ENCODE measurements at places on chromosomes 7 and 10. TPM values are rescaled to one million over a fixed set of nuclear protein-coding genes. Genes with fewer than 3 reads are reported as not detected.

GRCh38 chr10:117096599-117097201, 41.4 kb downstream of the VAX1 start:
- no peak for DNase-seq

DNA sequence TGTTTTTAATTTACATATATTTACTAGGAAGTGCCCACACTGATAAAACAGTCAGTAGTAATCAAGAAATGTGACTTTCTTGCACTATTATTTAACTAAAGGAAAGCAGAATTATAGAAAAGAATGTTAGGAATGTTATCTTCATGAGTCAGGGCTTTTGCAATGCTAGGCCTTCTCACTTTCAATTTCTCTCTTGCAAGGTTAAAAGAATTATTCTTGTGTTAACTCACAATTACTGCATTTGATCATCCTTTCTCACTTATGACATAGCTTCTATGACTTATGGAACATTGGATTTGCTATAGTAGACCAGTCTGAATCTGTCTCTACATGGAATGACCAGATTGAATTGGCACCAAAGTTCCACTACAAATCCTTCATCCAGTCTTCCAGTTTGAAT, 192.4 kb downstream of the SDK1 start:
- peak; percentile 67 for DNase-seq

DNA sequence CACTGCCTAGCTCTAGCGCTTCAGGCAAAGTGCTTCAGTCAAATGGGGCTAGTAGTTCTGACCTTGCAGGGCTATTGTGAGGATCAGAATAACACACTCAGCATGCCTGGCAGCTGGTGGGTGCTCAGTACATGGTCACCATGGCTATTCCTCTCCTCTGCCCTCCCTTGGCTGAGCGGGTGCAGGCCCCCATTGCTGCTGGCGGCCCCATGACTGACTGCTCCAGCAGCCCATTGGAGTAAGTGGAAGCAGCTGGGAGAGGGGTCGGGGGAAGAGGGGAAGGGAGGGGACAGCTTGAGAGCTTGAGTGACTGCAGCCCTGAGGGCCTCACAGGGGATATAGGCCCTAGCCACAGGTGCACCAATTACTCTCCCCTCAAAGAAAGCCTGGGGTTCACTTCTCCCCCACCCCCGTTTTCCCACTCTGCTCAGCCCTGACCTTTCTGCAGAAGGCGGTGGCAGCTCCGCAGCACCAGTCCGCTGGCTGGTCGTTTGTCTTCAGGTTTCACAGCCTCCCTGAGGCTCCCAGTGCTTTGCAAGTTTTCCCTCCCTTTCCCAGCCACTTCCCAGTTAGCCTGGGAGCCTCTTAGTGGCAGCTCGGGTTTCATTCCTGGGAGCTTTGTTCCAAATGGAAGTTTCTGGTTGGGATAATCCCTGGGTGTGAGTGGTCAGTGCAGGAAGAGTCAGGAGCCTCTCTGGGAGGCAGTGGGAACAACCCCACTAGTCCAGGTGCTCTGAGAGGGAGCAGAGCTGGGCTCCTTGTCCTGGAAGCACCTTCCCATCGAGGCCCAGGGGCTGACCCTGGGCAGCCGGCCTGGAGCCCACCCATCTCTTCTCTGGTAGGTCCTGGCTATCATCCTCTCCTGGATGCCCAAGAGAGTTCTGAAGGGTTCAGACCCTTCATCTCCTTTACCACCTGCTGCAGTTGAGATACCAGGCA, 16.3 kb downstream of the FGF8 start:
- no peak for DNase-seq

DNA sequence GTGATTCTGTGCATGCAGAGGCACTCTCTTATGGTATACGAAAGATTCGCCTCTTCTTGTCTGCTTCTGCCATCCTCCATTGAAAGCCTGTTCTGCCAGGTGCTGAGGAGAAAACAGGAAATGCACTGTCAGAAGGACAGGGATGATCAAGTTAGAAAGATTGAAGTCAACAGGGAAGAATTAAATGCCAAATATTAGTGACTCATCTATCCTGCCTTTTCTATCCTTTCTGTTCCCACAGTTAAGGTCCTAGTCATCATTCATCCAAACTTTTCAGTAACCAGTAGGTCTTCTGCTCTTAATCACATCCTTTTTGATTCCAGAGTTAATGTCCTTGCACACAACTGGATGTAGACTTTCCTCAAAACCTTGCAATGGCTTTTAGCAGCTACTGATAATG, 4.8 kb upstream of the ZNF783 start:
- DNase-seq, result peak; percentile 56

GRCh38 chr10:15558136-15558535, 161.6 kb downstream of the ITGA8 start:
- peak; percentile 69 for DNase-seq

DNA sequence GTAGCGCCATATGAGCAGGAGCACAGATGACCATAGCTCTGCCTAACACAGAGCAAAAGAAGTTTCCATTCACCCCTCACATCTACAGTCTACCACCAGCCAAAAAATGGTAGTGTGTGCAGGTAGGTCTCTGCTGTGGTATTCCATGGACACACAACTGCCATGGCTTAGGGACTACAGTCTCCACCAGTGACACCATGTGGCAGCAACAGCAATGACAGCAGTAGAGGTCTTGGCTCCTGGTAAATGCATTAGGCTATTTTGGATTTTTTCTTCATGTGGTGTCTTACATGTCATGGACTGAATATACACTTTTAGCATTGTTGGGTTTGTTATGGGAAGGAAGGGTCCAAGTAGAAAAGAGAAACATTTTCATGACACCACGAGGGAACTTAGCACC, 70.1 kb upstream of the CABCOCO1 start:
- no peak for DNase-seq

DNA sequence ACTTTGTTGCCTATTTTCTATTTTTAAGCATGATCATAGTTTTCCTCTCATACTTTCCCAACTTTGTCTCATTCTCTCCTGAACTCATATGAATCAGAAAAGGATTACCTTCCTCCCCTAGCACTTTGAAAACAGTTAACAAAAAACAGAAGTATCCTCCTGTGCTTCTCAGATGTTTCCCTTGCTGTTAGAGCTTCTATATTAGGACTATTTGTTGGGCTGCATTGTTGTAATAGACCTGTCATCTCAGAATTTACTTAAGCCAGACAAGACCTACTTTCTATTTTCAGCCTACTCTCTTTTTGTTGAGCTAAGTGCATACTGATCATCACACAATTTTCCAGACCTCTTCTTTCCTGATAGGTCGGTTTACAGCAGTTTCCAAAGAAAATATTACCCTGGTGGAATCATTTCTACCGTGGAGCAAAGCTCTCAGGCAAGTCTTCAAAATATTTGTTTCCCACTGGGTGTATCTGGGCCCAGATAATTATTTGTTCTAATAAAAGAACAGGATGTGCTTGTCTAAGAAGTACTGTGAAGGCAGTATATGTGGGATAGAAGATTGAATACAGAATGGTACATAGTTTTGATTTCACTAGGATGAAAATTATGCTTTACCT, 411.9 kb upstream of the KLF6 start:
- DNase-seq, result peak; percentile 17

GRCh38 chr10:11004144-11005077, 13.3 kb upstream of the CELF2 start:
- DNase-seq, result no peak

DNA sequence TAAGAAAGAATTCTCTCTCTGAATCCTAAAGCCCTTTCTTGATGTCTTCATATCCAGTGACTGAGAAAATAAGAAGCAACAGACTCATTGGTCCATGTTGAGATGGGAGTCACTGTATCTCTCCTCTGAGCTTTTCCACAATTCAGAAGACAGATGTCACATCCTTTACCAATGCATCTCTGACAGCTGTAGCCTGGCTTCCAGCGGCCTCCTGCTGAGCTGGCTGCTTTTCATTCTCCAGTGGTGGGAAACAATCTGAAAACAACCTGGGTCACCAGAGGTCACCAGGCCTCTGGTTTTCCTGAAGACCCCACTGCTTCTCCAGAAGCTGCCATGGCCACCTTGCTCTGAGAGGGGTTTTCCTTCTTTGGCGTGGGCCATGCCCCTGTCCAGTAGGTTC, 18.3 kb upstream of the RPA3 start:
- no peak for DNase-seq

DNA sequence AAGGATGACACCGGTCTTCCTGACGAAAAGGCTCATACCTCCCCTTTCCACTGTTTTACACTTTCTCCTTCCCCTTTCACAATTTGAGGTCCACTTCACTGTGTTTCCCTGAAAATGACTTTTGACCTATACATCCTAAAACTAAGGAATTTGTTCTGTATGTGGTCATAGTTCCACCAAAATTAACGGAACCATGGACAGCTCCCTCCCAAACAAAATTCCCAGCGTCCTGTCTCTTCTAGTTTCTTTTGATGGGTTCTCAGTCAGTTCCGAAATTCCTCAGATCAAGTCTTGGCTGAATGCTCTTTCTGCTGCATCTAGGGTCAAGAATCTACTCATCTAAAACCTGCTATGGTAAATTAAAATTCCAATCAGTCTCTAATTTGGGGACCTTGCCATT, 1191.9 kb downstream of the CNTNAP2 start:
- DNase-seq, result no peak

- DNase-seq, result peak; percentile 87
Measured at GRCh38 chr7:134813663-134814396, 34.4 kb downstream of the CALD1 start.

DNA sequence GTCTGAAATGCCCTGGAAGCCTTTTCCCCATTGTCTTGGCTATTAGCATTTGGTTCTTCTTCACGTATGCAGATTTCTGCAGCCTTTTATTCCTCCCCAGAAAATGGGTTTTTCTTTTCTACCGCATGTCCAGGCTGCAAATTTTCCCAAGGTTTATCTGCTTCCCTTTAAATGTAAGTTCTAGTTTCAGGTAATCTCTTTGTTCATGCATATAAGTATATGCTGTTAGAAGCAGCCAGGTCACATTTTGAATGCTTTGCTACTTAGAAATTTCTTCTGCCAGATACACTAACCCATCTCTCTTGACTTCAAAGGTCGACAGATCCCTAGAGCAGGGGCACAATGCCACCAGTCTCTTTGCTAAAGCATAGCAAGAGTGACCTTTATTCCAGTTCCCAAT, 12.3 kb downstream of the THAP5 start:
- DNase-seq, result no peak

- no peak for DNase-seq
Measured at GRCh38 chr10:35874311-35875015, 232.4 kb upstream of the FZD8 start.

NRBF2 gene
- total RNA-seq, result 26.9 TPM

GRID2IP gene
- total RNA-seq, result not detected

LEP gene
- not detected for total RNA-seq

VWDE gene
- 0.18 TPM for total RNA-seq
